ENCODE measurements at places on chromosomes 1 and 21.

GRCh38 chr1:6596886-6597776 lies 5.5 kb downstream of the KLHL21 start:
- DNase-seq, result no peak

DNA sequence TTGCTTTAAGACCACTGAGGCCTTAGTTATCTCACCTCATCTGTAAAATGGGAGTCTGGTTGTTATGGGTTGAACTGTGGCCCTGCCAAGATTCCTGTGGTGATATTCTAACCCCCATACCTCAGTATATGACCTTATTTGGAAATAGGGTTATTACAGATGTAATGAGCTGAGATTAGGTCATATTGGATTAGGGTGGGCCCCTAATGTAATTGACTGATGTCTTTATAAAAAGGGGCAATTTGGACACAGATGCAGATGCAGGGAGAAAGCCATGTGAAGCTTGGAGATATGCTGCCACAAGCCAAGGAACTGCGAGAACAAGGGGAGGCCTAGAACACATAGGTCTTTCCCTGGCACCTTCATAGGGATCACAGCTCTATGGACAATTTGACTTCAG lies 3.9 kb downstream of the C1orf87 start:
- DNase-seq, result no peak

GRCh38 chr1:230834292-230834691 lies 34.0 kb downstream of the C1orf198 start:
- no peak for DNase-seq

GRCh38 chr1:222114536-222115156 lies 372.8 kb upstream of the DUSP10 start:
- DNase-seq, result no peak

DNA sequence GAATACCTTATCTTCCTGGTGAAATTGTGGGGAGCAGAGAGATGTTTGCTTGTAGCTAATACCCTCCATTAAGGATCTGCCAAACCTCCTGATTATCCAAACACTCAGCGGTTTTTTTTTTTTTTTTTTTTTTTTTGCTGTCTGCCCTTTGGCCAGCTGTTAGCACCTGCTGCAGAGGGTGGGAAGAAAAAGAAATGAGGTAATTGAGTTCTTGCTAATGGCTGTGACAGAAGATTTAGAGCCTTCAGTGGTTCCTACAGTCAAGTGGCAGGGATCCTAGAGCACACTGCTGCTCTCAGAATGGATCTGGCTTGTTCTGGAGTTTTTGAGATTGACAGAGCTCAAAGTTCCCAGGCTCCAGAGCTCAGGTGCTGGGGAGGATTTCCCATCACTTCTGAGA lies 342.5 kb downstream of the DISC1 start:
- no peak for DNase-seq

DNA sequence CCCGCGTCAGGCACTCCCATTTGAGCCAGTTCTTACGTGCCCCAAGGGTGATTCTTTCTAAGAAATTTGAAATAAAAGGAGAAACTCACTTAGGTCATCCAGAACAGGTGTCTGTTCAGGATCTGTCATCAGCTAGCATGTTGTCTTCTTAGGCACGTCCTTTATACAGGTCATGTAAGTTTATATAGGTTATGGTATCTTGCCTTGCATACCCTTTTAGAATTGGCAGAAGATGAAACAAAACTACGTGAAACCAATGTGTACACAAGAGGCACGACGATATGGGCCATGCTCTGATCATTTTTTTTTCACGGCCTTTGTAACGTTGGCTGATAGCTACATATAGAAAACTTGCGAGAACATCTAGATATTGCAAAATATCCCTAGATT lies 579 bp upstream of the GTF2B start:
- DNase-seq, result no peak

- peak; percentile 76 for DNase-seq
Measured at GRCh38 chr1:89721351-89721750, 88.4 kb downstream of the LRRC8C start.

- DNase-seq, result no peak
Measured at GRCh38 chr1:218643926-218644325, 298.8 kb downstream of the TGFB2 start.

DNA sequence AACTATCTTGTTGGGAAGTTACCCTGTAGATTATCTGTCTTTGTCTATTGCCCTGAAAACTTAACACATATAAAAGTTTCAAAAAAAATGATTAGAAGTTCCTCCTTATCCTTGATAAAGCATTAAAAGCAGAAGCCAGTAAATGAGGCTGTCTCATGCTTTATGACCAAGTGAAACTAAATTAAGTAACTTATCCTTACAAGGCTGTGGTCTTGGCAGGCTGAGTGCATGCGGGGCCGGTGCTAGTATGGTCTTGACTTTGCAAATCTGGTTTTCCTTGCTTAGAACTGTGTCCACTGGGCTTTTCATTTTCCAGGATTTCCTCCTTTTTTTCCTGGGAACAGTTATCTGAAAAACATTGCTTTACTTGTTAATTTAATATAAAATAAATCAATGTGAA lies 43.1 kb downstream of the PCNX2 start:
- no peak for DNase-seq

- DNase-seq, result no peak
Measured at GRCh38 chr21:35632711-35633110, 427.6 kb downstream of the SETD4 start.

GRCh38 chr21:36704281-36704957 lies 5.5 kb downstream of the SIM2 start:
- DNase-seq, result no peak

DNA sequence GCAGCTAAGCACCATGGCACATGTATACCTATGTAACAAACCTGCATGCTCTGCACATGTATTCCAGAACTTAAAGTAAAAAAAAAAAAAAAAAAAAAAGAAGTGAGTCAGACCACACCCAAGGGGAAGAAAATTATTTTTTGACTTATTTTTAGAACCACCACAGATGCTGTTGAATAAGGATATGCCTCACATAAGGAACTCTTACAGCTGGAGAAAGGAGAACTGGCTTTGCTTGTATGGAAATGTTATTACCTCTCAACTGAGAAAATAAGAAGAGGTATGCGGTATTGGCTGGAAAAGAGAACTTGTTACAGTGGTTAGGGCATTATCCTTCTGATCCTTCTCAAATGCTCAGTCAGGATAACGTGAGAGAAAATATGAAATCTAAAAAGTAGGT lies 27.5 kb upstream of the FCER1A start:
- DNase-seq, result no peak

DNA sequence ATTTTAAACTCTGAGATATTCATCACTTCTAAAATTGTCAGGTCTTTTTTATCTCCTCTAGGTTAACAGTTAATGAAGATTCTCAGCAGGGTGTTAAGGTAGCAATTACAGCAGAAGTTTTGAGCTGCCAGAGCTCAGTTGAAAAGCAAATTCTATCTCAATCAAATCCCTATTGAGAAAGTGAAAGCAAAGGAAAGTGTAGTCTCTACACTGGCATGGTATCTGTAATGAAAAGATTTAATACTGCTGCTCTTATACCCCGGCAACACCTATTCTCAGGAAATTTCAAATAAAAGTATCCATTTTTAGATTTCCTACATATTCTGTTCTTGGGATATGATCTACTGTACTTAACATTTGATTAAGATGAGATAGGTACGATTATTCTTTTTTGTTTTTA lies 913.5 kb downstream of the MRPL39 start:
- DNase-seq, result peak; percentile 31

DNA sequence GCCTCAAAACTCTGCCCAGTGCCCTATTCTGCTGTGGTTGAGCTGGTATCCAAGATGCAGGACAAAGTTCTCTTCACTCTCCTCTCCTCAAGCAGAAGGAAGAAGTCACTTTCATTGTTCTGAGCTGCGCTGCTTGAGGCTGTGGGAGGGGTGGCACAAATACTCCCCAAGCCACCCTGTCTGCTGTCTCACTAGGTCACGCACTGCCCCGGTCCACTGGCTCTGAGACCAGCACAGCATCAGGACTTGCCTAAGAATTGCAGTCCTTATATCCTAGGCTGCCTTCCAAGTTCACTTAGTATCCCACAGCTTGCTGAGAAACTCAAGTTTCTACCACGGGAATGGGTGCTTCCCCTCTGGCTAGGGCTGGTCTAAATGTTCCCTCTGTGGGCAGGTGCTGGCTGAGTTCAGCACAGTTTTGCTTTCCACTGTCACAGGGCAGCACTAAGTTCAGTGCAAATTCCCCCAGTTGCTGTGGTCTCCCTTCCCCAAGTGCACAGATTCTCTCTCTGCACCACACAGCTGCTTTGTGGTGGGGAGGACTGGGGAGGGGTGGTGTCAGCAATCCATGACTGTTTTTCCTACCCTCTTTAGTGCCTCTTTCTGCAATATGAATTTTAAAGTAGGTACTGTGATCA lies 32.4 kb downstream of the SLC9C2 start:
- no peak for DNase-seq

- peak; percentile 51 for DNase-seq
Measured at GRCh38 chr1:111904478-111905218, 84.8 kb downstream of the KCND3 start.

GRCh38 chr1:6984986-6985385 lies 199.7 kb downstream of the CAMTA1 start:
- no peak for DNase-seq
